ENCODE measurements at places on chromosomes 13 and 19.

- DNase-seq, result no peak
These were observed 125.7 kb upstream of the PEG3 start for GRCh38 chr19:56966225-56966696.

- no peak for DNase-seq
These were observed 26.7 kb downstream of the KCTD15 start for GRCh38 chr19:33823341-33823740.

DNA sequence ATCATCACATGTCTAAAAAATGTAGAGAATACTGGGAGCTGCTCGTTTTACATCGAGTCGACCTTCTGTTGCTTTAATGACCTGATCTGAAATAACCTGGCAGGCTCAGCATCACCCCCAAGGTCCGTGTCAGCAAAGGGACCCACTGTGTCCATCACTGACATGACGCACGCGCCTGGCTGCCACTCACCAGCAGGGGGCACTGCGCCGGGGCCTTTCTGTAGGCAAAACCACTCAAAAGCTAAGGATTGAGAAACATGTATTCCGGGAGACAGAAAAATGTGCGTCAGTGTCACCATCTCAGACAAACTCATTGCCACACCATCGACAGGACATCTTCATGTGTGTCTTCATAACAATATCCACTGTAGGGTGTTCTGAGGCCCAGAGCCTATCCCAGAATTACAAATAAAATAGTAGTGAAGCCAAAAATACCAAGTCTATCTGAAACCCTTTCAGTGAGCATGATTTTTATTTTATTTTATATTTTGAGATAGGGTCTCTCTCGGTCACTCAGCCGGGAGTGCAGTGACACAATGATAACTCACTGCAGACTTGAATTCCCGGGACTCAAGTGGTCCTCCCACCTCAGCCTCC lies 130.3 kb upstream of the LSM14A start:
- DNase-seq, result peak; percentile 49

DNA sequence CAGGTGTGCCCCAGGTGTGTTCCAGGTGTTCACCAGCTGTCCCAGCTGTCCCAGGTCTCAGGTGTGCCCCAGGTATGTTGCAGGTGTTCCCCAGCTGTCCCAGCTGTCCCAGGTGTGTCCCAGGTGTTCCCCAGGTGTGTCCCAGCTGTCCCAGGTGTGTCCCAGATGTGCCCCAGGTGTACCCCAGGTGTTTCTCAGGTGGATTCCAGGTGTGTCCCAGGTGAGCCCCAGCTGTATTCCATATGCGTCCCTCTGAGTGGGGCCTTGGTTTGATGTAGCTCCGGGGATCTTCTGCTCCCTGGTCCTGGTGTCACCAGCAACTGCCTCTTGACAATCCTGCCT lies 719 bp upstream of the GRK1 start:
- no peak for DNase-seq

DNA sequence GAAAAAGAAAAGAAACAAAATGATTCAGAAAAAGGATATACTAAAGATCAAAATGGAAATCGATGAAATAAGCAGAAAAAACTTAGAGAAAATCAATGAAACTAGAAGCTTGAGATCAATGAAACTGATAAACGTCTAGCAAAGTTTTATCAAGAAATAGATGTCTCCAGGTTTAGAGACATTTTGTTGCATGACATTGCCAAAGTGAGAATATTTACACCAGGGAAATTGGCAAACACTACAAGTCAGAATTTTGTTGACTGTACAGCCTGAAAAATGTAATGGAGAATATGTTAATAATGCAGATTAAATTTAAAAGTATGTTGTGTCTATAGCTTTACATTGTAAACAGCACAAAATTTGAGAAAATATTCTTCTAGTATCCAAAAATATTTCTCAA lies 5.3 kb upstream of the ZNF599 start:
- DNase-seq, result no peak

- no peak for DNase-seq
These were observed 53.3 kb upstream of the C13orf46 start for GRCh38 chr13:114027046-114027715.

DNA sequence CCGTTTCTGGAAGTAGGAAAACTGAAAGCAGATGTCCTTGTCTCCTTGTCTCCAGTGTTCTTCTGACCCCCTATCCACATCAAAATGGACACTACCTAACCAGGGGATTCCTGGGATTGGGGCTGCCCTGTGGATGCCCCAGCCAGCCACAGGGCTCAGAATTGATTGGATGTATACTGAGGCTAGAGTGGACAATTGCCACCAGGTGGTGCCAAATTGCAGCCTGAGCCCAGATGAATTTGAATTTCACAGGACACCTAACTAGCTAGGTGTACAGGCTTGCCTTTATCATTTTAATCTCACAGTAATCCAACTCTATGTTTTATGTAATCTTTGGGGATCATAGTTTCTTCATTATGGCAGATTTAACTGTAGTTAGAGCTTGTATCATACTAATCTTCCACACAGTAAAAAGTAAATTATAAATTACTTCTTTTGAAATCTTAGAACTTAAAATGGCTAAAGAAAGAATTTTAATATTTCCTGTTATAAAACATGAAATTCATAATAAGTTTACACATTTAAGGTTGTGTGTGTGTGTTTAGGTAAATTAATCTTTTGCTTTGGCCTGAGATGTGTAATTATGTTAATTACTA lies 58.0 kb downstream of the PIBF1 start:
- peak; percentile 20 for DNase-seq

DNA sequence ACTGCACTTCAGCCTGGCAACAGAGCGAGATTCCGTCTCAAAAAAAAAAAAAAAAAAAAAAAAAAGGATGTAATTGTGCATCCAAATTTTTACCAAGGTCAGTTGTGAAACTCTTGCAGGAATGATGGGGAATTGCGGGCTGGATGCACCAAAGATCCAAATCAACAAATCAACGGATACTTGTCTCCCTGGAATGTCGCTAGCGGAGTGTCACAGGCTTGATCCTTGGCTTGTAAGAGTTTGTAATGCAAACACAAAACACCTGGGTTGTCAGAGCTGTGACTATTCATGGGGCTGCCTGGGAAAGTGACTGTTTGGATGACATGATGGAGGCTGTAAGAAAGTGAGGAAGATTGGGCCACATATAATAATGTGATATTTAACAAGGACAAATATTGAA lies 4.2 kb downstream of the KANK3 start:
- DNase-seq, result no peak

DNA sequence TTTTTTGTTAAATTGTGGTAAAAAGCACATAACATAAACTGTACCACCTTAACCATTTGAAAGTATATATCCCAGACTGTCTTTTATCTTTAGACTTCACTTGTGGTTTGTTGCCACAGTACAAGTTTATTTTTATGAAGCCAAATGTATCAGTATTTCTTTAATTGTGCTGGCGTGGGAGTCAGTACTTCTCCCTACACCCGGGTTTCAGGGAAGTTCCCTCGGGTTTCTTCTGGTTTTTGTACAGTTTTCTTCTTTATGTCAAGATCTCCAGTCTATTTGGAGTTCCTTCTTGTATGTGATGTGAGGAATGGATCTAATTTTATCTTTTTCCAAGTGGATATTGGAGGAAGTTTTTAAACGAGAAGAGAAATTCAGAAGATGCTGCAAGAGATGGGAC lies 20.5 kb downstream of the CCDC8 start:
- no peak for DNase-seq

GRCh38 chr13:93625536-93625935 lies 398.9 kb downstream of the GPC6 start:
- DNase-seq, result no peak

DNA sequence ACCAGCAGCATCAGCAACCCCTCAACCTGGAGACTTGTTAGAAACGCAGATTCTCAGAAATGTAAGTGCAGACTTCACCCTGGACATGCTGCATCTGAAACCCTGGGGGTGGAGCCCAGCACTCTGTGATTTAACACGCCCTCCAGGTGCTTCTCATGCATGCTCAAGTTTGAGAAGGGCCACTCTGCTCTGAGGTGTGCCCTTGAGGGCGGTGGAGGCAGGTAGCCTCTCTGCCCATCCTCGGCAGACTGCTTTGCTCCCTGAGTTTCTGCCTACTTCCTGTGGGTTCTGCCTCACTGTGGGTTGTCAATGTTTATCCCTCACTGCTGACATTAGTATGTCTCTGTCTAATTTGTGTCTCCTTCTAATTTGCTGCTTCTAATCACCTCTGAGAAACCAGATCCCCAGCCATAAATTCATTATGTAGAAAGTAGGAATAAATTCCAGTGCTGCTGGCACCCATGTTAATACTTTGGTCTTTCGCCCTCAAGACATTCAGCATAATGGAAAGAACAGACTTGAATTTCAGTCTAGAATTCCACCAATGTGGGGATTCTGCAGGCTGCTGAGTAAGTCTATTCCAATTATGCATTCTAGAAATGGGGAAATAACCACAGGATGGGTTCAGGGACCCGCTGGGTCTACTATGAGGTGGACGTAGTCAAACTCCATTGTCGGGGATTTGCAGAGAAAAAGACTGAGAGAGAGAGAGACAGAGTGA lies 51.3 kb upstream of the CYSLTR2 start:
- DNase-seq, result no peak

DNA sequence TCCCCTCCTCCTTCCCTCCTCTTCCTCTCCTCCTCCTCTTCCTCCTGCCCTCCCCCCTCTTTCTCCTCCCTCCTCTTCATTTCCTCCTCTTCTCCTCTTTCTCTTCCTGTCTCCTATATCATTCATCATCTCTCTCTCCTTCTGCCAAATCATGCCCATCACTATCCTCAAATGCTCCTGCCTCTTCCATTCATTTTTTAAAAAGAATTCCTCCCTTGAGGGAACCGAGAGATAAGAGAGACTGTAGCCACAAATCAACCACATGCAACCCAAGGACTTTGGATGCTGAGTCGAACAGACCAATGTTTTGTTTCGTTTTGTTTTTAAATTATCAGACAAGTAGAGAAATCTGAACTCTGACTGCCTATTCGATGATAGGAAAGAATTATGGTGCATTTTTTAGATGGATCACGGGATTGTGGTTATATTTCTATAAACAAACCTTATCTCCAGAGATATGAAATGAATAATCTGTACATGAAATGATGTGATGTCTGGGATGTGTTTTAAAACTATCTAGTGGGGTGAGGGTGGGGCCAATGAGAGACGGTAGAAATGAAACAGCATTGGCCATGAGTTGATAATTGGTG lies 9.5 kb upstream of the ZNF541 start:
- DNase-seq, result no peak

DNA sequence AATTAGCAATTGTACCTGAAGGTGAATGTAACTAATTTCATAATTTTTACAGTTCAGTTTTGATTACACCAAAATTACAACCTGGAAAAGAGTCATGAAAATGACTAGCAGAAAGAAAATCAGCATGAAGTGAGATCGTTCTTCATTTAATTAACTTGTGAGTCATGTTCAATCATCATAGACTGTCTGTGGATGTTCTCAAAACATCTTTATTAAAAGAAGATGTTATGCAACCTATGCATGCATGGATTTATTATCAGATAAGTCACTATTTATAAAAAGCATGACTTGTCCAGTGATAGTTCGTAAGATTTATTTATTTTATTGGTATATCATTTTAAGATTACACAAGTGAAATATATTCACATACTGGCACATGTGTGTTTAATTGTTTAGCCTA lies 245.9 kb downstream of the ITGBL1 start:
- no peak for DNase-seq

DNA sequence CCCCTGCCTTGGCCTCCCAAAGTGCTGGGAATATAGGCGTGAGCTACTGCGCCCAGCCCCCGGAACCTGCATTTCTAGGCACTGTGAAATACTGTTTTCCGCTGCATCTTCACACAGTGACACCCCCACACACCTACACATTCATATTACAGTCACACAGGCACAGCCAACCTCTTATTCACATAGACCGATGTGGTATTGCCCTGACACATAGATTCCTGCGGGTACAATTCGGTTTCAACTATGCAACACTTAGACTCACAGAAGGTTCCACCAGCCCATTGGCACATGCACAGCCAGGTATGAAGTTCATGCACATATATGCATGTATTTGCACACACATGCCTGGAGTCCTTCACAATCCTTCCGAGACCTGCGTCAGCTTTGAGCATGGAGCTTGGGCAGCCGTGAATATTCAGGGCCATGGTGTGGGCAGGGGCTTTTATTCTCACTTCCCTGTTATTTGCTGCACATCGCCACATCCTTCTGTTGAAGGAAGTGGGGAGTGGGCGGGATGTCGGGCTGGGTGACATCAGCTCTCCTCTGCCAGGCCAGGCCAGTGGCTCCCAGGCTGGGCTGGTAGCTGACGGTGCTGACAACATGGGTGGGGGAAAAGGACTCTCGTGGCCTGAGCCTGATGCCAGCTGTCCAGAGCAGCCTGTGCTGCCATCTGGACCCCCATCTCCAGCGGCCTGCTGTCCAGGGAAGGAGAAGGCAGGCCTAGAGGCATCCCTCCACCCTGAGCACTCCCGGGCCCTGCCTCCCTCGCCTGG lies 5.4 kb upstream of the CDC37 start:
- DNase-seq, result no peak

GRCh38 chr13:109436055-109436622 lies 350.2 kb downstream of the IRS2 start:
- no peak for DNase-seq

- no peak for DNase-seq
These were observed 208.3 kb downstream of the OXGR1 start for GRCh38 chr13:96785986-96786385.

GRCh38 chr19:42657556-42657955 lies 62.8 kb upstream of the CEACAM8 start:
- no peak for DNase-seq

GRCh38 chr13:27372896-27373295 lies 51.5 kb upstream of the GTF3A start:
- peak; percentile 98 for DNase-seq

GRCh38 chr19:37907735-37908455 lies 887 bp downstream of the SIPA1L3 start:
- DNase-seq, result no peak

DNA sequence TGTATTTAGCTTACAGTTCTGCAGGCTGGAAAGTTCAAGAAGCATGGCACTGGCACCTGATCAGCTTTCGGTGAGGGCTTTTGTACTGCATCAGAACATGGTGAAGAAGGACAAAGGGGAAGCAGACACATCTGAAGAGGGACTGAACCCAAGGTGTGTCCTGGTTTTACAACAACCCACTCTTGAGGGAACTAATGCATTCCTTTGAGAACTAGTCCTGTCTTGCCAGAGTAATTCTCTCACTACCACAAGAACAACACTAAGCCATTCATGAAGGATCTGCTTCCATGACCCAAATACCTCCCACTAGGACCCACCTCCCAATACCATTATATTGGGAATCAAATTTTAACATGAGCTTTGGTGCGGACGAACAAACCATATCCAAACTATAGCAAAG lies 93.6 kb downstream of the RFC3 start:
- no peak for DNase-seq

DNA sequence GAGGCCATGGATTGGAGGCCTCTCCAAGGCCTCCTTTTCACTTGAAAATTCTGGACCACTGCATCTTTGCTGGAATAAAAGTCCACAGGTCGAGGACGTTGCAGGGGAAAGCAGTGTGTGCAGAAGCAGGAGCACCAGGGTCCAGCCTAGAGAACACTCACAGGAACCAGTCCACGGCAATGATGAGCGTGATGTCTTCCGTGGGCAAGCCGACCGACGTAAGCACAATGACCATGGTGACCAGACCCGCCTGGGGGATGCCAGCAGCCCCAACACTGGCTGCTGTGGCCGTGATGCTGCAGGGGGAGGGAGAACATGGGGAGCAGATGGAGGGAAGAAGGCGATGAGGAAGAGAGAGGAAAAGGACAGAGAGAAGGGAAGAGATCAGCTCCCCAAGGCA lies 11.5 kb downstream of the OR7C2 start:
- no peak for DNase-seq

- no peak for DNase-seq
These were observed 43.3 kb downstream of the ZNF146 start for GRCh38 chr19:36258028-36258875.

All from SHP77 (cell line).